NCI-H2171 (cell line): ENCODE measurements at places on chromosomes 6 and 20.
A peak's percentile ranks its signal among the peaks of the same experiment; 100 is the strongest.

GRCh38 chr6:143014764-143015163, 45.9 kb upstream of the AIG1 start:
- no peak for DNase-seq

DNA sequence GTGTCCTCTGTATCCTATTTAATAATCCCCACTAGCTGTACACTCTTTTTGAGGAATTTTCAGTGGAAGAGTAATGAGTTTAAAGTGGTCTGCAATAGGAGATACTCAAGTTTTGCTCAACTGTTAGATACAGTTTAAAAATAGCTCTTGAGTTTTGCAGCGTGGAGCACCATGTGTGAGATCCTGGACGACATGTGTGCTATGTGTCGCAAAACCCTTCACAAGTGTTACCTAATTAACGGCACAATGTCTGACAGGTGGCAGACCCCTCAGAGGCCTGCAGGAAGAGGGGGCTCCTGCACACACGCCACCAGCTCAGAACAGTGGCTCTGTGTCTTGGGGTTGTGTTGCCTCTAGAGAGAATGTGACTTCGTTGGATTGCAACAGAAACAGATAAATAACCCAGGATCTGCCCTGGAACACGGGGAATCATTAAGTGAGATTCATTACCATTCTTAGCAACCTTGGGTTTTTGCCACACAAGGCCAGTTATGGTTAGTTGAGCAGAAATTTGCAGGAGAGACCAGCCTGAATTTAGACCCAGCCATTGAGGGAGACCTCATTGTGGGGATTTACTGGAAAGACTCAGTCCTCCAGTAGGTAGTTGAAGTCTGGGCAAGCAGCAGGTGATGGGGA, 73.8 kb downstream of the SASH1 start:
- peak; percentile 60 for DNase-seq

DNA sequence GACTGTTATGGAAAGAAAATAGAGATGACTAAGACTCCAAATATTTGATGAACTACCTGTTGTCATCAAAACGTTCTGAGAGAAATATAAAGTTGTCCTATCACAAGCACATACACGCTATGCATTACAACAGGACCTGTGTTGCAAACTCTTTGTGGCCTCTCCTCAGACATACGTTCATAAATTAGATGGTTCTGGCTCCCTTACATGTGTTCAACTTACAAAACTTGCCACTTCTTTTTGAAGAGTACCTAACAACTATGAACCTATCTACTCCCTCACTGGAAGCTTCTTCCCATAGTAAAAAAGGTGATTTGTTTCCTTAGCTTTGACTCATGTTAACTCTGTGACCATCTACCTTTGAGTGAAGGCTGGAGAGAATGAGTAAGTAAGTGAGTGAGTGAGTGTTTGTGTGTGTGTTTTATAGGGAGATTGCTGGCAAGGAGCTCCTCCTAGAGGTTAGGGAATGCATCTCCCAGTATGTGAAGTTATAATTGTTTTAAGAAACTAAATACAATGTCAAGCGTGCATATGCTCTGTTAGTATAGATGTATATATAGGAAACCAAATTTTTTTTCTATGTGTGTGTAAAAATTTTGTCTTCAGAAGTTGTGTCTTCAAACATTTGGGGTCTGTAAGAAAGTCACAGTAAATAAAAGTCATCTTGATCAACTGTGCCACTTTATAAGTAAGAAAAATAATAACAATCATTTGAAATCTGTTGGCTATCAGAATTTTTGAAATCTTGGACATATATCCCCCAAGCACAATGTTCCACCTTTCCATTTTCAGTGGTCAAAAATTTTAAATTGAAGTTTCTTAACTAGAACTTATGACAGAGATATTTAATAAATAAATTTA, 1211.1 kb upstream of the GJE1 start:
- peak; percentile 7 for DNase-seq

DNA sequence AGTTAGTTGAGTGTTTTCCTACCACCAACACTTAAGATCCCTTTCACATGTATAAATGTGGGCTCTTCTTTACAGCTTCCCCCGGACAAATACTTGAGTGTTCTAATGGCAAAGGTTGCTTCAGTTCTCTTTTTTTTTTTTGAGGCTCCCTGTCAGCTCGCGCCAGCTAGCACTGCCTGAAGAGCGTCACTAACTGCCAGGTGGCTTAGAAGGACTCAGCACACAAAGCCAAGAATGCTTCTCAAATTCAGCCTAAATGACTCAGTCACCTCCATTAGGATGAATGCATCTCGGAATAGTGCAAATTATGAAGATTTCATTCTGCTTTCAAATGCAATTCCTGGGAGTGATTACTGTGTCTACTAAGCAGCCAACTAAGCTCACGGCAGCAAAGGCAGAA, 150.7 kb upstream of the BTBD3 start:
- DNase-seq = no peak

DNA sequence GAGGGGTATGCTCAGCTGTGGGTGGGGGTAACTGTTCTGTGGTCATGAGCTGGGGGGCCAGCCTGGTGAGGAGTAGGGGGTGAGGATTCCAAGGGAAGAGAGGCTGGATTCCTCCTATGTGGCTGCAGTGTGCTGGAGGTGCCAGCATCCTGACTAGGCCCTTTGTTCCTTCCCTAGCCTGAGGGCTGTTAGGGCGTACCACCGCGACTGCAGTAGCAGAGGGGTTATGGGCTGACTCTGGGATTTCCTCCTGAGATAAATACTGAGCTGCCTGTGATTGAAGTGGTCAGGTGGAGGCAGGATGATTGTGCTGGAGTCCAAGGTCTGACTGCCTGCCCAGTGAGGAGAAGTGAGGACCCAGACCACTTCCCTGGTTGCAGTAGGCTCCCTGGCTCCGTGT, 205.3 kb downstream of the ADGRG6 start:
- no peak for DNase-seq

DNA sequence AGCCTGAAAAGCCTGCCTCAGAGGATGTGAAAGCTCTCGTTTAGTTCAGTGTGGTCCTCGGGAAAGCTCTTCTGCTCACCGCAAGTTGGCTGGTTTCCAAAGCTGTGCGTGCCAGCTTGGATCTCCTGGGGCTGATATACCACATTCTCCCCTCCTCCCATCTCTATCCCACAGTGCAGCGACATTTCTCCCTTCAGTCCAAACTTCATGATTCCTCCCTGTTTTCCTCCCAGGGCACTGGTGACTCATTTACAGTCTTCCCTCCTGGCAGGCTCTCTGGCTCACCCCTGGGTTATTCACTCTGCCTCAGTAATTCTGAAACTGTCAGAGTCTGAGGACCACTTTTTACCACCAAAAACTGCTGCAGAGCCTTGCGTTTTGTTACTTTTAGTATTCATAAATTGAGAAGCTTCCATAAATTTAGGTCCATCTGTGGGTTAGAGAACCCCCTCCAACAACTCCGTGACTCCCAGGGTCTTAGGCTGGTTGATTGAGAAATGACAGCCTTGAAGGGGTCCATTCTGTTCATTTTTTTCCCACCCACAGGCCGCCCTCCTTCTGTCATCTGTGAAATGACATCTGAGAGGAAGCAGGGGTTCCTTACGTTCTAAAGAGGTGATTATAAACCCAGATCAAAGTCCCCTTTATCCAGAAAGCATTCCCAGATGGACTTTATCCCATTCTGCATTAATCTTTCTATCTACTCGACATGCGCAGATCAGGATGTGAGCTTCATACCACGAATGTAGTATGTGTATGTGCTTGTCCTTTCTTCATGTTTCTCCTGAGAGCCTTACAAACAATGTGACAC, 6.1 kb downstream of the TRIM10 start:
- no peak for DNase-seq

- no peak for DNase-seq
These were observed 627 bp downstream of the RPS18 start for GRCh38 chr6:33272275-33273128.

DNA sequence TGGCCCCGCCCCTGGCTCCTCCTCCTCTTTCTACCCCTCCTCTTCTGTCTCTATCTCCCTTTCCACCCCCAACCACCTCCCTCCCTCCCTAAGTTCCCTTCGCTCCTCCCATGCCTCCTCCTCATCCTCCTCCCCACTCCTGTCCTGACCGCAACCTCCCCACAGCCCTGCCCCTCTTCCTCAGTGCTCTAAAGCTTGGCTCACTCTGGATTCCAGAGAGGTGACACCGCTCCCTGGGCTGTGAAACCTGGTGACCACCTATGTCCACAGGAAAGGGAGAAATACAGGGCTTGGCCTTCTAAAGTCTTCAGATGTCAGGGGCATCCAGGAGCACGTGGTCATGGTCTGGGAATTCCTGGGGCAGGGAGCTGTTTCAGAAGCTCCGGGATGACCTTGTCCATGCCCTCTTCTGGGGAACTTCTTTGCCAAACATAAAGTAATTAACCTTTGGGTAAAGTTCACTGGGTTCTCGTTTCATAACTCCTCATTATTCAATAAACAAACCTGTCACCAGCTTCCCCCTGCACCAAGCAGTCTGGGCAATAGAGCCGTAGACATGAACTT, 345 bp upstream of the CST5 start:
- DNase-seq = no peak

DNA sequence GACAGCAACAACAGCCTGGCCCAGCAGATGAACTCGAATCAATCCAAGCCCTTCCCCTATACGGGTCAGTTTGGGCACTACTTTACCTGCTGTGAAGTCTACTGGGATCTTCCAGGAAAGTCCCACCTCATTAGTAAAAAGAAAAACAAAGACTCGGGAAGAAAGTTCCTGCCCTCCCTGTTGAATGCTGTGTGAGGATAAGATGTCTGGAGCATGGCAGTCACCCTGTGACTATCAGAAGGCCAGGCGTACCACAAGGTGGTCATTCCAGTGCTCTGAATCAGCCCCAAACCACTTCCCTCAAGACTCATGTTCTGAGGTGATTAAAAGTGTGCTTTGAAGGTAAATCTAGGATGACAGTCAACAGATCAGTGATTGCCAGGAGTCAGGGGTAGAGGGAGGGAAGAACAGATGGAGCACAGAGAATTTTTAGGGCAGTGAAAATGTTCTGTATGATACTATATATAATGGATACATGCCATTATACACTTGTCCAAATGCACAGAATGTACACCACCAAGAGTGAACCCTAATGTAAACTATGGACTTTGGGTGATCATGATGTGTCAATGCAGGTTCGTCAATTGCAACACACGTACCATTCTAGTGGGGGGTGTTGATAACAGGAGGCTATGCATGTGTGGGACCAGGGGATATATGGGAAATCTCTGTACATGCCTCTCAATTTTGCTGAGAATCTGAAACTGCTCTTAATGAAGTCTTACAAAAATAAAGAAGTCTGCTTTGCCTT, 14.7 kb downstream of the FKBP1A start:
- no peak for DNase-seq

GRCh38 chr20:53527196-53527595, 66.4 kb downstream of the ZNF217 start:
- no peak for DNase-seq

- no peak for DNase-seq
These were observed 89.1 kb downstream of the AIG1 start for GRCh38 chr6:143149771-143150170.

GRCh38 chr6:105849746-105850145, 236.4 kb upstream of the PRDM1 start:
- DNase-seq = no peak

DNA sequence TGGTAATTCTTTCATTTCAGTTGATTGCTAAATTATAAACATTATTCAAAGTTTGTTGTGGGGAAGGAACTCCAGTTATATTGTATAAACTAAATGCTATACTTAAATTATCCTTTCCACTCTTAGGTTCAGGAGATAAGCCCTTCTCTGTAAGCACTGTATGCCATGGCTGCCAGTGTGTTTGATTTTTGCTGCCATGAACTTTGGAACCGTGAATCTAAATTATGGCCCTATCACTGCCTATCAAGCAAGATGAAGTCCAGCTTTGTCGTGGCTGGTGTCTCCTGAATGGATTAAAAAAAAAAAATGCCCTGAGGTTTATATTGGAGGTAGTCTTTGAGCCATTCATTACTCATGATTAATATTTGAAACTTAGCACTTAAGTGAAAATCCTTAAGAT, 44.7 kb downstream of the CDC5L start:
- DNase-seq = no peak

DNA sequence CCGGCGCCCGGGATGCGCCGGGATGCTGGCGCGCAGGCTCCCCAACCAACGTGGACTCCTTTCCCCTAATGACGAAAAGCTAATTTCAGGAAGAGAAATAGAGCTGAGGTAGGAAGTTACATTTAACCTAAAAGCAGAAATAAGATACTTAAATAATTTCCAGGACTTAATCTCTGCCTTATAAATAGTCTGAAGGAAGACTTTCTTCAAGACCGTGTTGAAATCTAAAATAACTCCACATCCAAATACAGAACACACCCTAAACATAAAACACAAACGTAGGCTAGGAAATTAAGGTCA, 1.3 kb downstream of the ASF1A start:
- DNase-seq = no peak

- DNase-seq = no peak
These were observed 36.4 kb downstream of the HDGFL1 start for GRCh38 chr6:22605736-22606135.

- DNase-seq = no peak
These were observed 2.7 kb upstream of the JAG1 start for GRCh38 chr20:10676518-10676917.

GRCh38 chr6:43496370-43497128, 13.6 kb downstream of the LRRC73 start:
- no peak for DNase-seq

GRCh38 chr20:61819921-61820825, 245.5 kb downstream of the TAF4 start:
- DNase-seq = no peak

GRCh38 chr20:51800872-51801121, 1.5 kb downstream of the SALL4 start:
- peak; percentile 33 for DNase-seq

- DNase-seq = no peak
These were observed 2.0 kb downstream of the CLIC5 start for GRCh38 chr6:46013639-46014038.

GRCh38 chr20:35662551-35662950, 2.1 kb downstream of the CPNE1 start:
- DNase-seq = no peak

GRCh38 chr6:141451181-141451510, 681.6 kb upstream of the GJE1 start:
- no peak for DNase-seq

GRCh38 chr6:29776684-29777083, 50.9 kb upstream of the HLA-G start:
- no peak for DNase-seq

- no peak for DNase-seq
These were observed 284.7 kb upstream of the HSF2 start for GRCh38 chr6:122114717-122115116.

DNA sequence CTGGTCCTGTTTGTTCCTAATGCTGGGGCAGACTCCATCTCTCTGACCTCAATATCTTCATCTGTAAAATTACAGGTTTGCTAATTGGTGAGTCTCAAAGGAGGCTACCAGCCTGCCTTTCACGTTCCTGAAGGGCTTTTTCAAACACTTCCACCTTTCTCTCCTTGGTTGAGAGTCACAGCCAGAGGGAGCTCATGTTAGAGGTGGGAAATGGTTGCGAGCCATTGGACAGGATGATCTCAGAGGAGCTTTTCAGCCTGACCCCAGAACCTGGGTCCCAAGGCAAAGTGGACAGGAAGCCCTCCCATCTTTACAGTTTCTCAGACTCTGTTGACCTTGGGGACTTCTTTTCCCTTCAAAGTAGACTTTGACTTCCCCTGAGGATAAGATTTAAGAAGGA, 37.6 kb downstream of the NDUFAF5 start:
- no peak for DNase-seq

GRCh38 chr6:44778513-44778912, 391.0 kb downstream of the CDC5L start:
- DNase-seq = no peak

- DNase-seq = no peak
These were observed 499.4 kb downstream of the MAFB start for GRCh38 chr20:40189621-40190020.

- no peak for DNase-seq
These were observed 107.4 kb downstream of the RPP40 start for GRCh38 chr6:4896401-4896800.

- DNase-seq = no peak
These were observed 26.1 kb downstream of the RBCK1 start for GRCh38 chr20:434221-434620.
